Foreskin melanocyte (primary cell): ENCODE measurements at places on chromosomes 1 and 21.

GRCh38 chr1:22517956-22518355 is 45.3 kb upstream of the EPHA8 start:
- DNase-seq: no peak

- DNase-seq: no peak
Observed at GRCh38 chr1:22545141-22545540, 18.1 kb upstream of the EPHA8 start.

DNA sequence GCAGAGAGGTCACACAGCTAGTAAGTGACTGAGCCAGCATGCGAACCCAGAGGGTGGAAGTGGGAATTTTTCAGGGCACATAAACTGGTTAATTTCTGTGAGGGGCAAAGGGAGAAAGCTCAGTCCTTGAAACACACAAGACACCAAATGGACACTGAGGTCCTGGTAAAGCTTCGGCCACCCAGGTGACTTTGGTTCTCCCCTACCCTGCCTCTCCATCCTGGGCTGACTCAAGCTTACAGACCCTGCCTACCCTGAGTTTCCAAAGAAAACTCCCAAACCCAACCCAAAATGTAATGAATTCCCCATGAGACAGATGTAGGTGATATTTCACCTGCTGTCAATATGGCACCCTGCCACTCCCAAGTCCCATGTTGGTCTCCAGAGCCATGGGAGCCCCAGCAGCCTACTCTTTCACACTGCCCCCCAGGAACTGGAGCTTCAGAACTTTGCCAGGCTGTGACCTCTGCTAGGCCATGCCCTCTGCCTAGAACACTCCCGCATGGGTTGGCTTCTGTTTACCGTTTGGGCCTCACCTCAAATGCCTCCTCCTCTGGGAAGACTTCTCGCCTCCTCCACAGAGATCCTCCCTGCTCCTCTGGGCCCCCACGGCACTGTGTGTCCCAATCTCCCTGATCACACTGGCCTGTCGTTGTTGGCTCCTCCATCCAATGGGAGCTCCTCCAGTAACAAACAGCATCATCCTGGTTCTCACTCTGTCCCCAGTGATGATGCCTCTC is 3.7 kb upstream of the LRP8 start:
- DNase-seq: no peak

- no peak for DNase-seq
Observed at GRCh38 chr1:240610636-240611035, 1.3 kb downstream of the GREM2 start.

DNA sequence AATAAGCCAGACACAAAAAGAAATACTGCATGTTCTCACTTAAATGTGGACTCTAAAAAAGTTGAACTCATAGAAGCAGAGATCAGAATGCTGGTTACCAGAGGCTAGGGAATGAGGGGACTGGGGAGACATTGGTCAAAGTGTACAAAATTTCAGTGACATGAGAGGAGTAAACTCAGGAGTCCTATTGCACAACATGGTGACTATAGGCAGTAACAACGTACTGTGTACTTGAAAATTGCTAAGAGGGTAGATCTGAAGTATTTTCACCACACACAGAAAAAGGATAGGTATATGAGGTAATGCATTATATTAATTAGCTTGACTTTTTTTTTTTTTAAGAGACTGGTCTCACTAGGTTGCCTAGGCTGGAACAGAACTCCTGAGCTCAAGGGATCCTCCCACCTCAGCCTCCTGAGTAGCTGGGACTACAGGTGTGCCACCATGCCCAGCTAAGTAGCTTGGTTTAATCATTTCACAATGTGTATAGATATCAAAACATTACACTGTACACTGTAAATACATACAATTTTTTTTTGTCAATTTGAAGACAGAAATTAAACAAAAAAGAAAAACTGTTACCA is 7.4 kb downstream of the ZNF496 start:
- no peak for DNase-seq

GRCh38 chr1:183236158-183236725 is 50.2 kb downstream of the LAMC2 start:
- DNase-seq: no peak

GRCh38 chr21:20998456-20998789 is 214 bp downstream of the NCAM2 start:
- no peak for DNase-seq

- no peak for DNase-seq
Observed at GRCh38 chr1:226976978-226977642, 37.0 kb downstream of the COQ8A start.

DNA sequence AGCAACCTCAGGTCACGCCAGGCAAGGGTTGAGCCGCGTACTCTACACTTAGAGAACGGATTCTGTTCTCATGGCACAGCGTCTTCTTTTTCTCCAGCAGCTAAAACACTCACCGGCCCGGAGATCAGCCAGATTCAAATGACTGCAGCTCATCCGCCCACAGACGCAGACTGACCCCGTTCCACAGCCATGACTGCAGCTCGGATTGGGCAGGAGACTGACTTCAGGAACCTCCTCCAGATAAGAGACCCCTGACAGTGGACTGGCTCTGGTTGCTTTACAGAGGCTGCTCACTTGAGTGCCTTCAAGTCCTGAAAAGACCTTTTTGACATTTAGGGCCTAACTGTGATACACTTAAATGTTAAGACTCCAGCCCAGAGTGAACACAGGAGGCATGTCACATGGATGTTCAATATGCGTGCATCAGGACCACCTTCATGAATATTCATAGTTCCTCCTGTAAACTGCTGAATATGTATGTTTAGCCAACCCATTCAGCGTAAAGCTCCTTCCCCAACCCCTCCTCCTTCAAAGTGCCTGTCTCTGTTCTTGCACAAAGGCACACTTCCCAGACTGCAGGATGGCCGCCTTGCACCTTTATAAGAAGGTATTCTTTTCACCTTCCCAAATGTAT is 42.6 kb downstream of the BACE2 start:
- no peak for DNase-seq

DNA sequence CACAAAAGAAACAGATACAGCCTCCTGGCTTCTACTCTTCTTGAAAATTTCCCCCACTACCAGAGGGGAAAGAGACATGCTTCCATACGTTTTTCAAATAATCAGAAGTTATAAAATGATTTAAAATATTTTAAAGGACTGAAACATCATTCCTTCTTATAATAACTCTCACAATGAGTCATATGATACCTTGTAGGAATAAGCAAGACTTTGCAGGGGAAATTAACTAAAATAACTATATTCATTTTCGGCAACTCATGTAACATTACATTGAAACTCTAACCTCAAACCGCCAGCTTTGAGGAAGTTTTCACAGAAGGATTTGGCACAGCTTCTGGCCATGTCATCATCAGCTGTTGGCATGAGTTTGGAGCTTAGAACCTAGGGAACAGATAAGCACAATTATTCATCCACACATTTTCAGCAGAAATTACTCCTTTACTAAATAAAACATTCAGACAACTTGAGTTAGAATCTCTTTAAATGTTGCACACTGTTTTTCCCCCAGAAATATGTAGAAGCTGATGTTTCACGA is 85.9 kb downstream of the USP24 start:
- no peak for DNase-seq

GRCh38 chr1:197914510-197914909 is 2.7 kb upstream of the LHX9 start:
- no peak for DNase-seq

DNA sequence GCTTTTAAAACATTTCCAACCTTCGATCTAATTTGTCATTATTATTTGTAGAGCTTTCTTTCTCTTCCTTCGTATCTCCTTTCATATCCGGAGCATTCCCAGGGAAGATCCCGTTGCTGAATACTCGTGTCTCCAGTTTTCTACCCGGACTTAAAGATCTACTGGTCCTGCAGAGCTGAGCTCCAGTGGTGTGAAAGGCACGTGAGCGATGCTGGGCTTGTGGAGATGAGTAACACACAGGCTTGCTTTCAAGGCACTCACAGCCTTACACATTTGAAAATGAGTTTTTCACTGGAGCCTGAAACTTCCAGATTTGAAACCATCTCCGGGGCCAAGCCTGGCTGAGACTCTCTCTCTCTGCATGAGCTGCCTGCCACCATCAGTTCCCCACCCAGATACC is 428.3 kb downstream of the KIF26B start:
- DNase-seq: peak; percentile 53
